ENCODE measurements at places on chromosomes 16 and 17. TPM values are rescaled to one million over a fixed set of nuclear protein-coding genes. Genes with fewer than 3 reads are reported as not detected.

The CTRB1 gene
- total RNA-seq: 5.7 TPM

The MFAP4 gene
- total RNA-seq: 4.0 TPM

GRCh38 chr16:27906883-27907282 lies 156.6 kb downstream of the GSG1L start:
- DNase-seq: no peak

DNA sequence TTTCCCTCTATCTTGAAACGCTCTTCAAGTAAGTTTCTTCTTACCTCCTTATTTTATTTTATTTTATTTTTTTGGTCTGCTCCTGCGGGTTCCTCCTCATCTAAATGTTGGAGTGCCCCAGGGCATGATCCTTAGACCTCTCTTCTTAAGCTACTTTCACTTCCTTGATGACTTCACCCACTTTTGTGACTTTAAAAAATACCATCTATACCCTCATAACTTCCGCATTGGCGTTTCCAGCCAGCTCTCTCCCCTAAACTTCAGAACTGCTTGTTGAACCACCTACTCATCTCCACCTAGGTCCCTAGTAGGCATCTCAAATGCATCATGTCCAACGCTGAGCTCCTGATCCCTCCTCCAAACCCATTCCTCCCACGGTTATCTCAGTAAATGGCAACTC lies 51.4 kb upstream of the NFAT5 start:
- DNase-seq: no peak

DNA sequence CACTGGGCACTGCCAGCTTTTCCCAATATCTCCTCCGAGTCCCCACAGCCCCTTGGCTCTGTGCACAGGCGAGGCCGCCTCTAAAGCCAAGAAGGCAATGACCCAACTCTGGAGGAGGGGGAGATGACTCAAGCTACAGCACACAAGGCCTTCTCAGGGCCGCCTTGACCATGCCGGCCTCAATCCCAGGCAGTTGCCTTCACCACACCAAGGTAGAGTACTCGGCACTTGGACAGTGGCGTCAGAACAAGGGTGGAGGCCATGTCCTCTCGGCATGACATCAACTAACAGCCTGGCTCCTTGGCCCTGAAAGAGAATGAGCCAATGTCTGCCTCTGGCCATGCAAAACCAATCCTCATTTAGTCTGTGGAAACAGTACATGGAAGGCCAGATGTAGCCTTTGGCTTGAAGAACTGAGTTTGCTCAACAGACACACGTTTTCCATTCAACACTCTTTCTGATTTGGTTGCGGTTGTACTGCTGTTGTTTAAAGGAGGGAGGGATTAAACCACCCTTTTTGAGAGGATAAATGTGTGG lies 139.6 kb downstream of the XYLT1 start:
- DNase-seq: no peak

DNA sequence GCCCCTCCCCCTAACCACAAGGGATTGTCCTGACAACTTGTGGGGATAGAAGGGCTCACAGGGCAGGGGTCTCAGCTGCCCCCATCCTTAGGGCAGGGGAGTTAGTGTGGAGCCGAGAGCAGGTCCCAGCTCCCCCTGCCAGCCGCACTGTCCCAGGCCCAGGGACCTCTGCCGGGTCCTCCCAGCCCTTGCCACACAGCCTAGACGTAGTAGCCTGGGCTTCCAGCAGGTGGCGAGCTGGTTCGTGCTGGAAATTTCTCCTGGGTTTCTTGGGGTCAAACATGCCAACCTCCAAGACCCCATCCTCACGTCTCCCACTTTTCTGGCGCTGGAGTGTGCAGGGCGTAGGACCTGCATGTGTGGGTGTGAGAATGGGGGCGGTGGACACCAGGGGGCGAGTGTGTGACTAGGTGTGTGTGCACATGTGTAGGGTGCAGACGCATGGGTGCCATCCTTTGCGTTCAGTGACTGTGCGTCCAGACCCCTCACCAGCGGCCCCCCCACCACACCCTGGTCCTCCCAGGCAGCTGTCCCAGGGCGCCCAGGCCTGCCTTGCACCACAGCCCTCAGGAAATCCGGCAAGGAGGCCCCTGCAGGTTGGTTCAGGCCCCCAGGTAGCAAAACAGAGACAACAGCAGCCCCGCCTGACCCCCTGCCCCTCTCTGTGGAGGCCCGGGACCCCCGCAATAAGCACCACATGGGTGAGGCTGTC lies 29.5 kb downstream of the SBK1 start:
- DNase-seq: peak; percentile 79

The LPO gene
- total RNA-seq: 0.50 TPM

- no peak for DNase-seq
Observed at GRCh38 chr16:3548445-3548844, 28.8 kb downstream of the NLRC3 start.

- DNase-seq: no peak
Observed at GRCh38 chr17:60769327-60769726, 91.7 kb downstream of the BCAS3 start.

- peak; percentile 77 for DNase-seq
Observed at GRCh38 chr17:80649672-80650330, 105.2 kb downstream of the RPTOR start.

Measured in WTC11 (cell line).